ENCODE measurements at places on chromosomes 3 and 15. TPM values are rescaled to one million over a fixed set of nuclear protein-coding genes. Genes with fewer than 3 reads are reported as not detected.
A peak's percentile ranks its signal among the peaks of the same experiment; 100 is the strongest.

GRCh38 chr3:158918008-158918407 lies 116.2 kb downstream of the MFSD1 start:
- no peaks in the 10 kb centered on the region for H3K36me3 ChIP-seq
- H3K27ac ChIP-seq: no peak overlapping the region
- peaks cover 9% of the 10 kb centered on the region for H3K4me1 ChIP-seq
- peak; percentile 71 for DNase-seq

The TGM5 gene
- not detected for total RNA-seq

- peaks cover 26% of the 10 kb centered on the region for H3K4me1 ChIP-seq
- DNase-seq: peak; percentile 73
- H3K27ac ChIP-seq: no peak overlapping the region
- H3K36me3 ChIP-seq: no peaks in the 10 kb centered on the region
Measured at GRCh38 chr15:67838789-67839332, 984 bp downstream of the RNU6-1 start.

The IQCH gene
- total RNA-seq: 4.5 TPM

- H3K4me1 ChIP-seq: peaks cover 18% of the 10 kb centered on the region
- peaks cover 4% of the 10 kb centered on the region for H3K36me3 ChIP-seq
- no peaks in the 10 kb centered on the region for H3K27me3 ChIP-seq
- H3K27ac ChIP-seq: no peak overlapping the region
Measured at GRCh38 chr3:170752571-170753155, 117.3 kb downstream of the RPL22L1 start.

GRCh38 chr15:66842710-66843441 lies 140.8 kb downstream of the SMAD6 start:
- no peak overlapping the region for H3K27ac ChIP-seq
- peak overlapping the region; percentile 70 for H3K4me3 ChIP-seq
- DNase-seq: peak; percentile 50
- no peaks in the 10 kb centered on the region for H3K36me3 ChIP-seq
- no peaks in the 10 kb centered on the region for H3K4me1 ChIP-seq
- peaks cover 9% of the 10 kb centered on the region for H3K27me3 ChIP-seq

GRCh38 chr3:43525386-43525785 lies 96.4 kb downstream of the ANO10 start:
- peaks cover 5% of the 10 kb centered on the region for H3K36me3 ChIP-seq
- DNase-seq: no peak
- no peaks in the 10 kb centered on the region for H3K4me1 ChIP-seq
- H3K27me3 ChIP-seq: no peaks in the 10 kb centered on the region
- H3K27ac ChIP-seq: no peak overlapping the region

DNA sequence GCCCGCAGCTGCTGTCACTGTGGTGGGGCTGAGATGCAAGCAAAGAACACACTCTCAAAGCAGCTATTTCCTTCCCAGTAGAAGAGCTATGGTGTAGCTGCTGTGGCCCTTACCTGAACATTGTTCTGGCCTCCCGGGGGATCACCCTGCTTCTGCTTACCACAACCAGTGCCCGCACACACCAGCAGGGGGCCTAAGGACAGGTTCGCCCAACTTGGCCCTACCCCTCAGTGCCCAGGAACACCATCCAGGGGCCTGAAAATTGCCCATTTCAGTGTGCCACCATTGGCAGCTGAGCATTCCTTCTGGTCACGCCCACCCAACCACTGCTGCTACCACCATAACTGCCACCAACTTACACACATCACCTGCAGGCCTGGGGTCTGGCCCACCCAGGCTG lies 113.0 kb downstream of the TP63 start:
- no peaks in the 10 kb centered on the region for H3K36me3 ChIP-seq
- H3K27me3 ChIP-seq: no peaks in the 10 kb centered on the region
- H3K4me3 ChIP-seq: no peak overlapping the region
- no peak for DNase-seq
- no peaks in the 10 kb centered on the region for H3K4me1 ChIP-seq
- H3K27ac ChIP-seq: no peak overlapping the region
